SK-MEL-5 (cell line): ENCODE measurements at places on chromosomes 6 and 20. TPM values are rescaled to one million over a fixed set of nuclear protein-coding genes. Genes with fewer than 3 reads are reported as not detected.

TGM2 gene
- total RNA-seq = 5.6 and 7.0 TPM in 2 replicates

BTNL2 gene
- total RNA-seq = not detected in 2 replicates

CNKSR3 gene
- 6.7 and 8.3 TPM in 2 replicates for total RNA-seq

PBOV1 gene
- total RNA-seq = not detected in 2 replicates

SYCP2 gene
- 3.9 and 4.9 TPM in 2 replicates for total RNA-seq

LHFPL5 gene
- not detected in 2 replicates for total RNA-seq

TP53INP2 gene
- 6.5 TPM in 2 replicates for total RNA-seq

OPRM1 gene
- not detected in 2 replicates for total RNA-seq

ATP6V1G2 gene
- total RNA-seq = 0.32 and 0.45 TPM in 2 replicates

CFAP61 gene
- 39.3 and 54.6 TPM in 2 replicates for total RNA-seq

TRDN gene
- total RNA-seq = not detected in 2 replicates

CDK5RAP1 gene
- total RNA-seq = 31.4 and 38.1 TPM in 2 replicates

BMP2 gene
- total RNA-seq = 0.05 and 0.26 TPM in 2 replicates

SYCP2L gene
- total RNA-seq = 5.6 and 6.2 TPM in 2 replicates

FAM110A gene
- total RNA-seq = 2.6 and 3.3 TPM in 2 replicates

FAM217A gene
- not detected in 2 replicates for total RNA-seq

GRCh38 chr6:125230674-125231073, 71.1 kb downstream of the HDDC2 start:
- DNase-seq = no peak

GRCh38 chr6:62707156-62707555, 421.1 kb upstream of the KHDRBS2 start:
- peak; percentile 1 for DNase-seq

GRCh38 chr6:127924440-127924839, 23.6 kb upstream of the THEMIS start:
- no peak for DNase-seq

DNA sequence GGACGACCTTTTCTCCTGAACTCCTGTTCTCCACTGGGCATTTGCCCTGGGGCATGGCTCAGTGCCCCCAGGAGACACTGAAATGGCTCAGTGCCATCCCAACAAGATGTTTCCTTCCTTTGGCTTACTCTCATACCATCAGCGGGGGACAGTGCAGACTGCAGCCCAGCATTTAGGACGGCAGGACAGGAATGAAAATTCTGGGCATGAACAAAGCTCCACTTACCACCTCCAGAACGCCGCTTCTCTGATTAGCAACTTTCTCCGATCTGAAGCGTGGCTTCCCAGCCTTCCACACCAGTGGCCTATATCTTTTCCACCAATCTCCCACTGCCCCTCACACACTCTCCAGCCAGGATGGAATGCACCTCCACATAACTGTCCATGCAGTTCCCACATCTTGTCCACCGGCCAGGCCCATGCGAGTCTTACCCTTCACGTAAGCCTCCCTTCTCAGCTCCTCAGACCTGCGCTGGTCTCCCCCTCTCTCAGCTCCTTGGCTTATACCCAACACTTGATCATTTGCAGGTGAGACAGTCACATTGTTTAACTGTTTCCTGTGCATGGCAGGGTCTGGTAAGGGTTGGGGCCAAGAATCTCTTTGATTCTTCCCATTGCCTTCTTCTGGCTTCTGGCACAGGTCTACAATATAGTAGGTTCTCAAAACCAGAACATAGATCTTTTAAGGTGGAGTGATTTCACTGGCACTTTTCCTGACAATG, 114.5 kb downstream of the FYN start:
- DNase-seq = peak; percentile 1

DNA sequence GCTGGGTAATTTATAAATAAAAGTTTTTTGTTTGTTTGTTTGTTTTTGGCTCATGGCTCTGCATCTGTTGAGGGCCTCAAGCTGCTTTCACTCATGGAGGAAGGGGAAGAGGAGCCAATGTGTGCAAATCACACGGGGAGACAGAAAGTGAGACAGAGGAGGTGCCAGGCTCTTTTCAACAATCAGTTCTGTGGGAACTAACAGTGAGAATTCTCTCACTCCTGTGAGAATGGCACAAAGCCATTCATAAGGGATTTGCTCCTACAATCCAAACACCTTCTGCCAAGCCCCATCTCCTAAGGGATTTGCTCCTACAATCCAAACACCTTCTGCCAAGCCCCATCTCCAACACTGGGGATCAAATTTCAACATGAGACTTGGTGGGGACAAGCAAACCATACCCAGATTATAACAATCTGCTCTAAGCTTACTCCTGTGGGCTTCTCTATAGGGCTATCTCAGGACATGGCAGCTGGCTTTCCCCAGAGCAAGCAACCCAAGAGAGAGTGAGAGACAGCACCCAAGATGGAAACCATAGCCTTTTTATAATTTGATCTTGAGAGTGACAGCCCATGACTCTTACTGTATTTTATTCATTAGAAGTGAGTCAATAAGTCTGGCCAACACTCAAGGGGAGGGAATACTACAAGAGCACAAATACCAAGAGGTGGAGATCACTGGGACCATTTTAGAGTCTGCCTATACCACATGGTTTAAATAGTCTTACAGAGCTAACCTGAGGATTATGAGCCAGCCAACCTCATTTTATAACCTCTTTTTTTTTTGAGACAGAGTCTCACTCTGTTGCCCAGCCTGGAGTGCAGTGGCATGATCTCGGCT, 22.8 kb upstream of the LRRC1 start:
- DNase-seq = no peak

GRCh38 chr6:160221423-160221822, 37.2 kb downstream of the SLC22A2 start:
- peak; percentile 22 for DNase-seq

GRCh38 chr6:467671-468082, 76.1 kb downstream of the IRF4 start:
- DNase-seq = no peak

- no peak for DNase-seq
Observed at GRCh38 chr6:9225441-9225871, 790.1 kb upstream of the SLC35B3 start.

- DNase-seq = no peak
Observed at GRCh38 chr6:30747902-30748769, 3.8 kb upstream of the IER3 start.

GRCh38 chr20:60395991-60396390, 437.8 kb downstream of the CDH26 start:
- no peak for DNase-seq

DNA sequence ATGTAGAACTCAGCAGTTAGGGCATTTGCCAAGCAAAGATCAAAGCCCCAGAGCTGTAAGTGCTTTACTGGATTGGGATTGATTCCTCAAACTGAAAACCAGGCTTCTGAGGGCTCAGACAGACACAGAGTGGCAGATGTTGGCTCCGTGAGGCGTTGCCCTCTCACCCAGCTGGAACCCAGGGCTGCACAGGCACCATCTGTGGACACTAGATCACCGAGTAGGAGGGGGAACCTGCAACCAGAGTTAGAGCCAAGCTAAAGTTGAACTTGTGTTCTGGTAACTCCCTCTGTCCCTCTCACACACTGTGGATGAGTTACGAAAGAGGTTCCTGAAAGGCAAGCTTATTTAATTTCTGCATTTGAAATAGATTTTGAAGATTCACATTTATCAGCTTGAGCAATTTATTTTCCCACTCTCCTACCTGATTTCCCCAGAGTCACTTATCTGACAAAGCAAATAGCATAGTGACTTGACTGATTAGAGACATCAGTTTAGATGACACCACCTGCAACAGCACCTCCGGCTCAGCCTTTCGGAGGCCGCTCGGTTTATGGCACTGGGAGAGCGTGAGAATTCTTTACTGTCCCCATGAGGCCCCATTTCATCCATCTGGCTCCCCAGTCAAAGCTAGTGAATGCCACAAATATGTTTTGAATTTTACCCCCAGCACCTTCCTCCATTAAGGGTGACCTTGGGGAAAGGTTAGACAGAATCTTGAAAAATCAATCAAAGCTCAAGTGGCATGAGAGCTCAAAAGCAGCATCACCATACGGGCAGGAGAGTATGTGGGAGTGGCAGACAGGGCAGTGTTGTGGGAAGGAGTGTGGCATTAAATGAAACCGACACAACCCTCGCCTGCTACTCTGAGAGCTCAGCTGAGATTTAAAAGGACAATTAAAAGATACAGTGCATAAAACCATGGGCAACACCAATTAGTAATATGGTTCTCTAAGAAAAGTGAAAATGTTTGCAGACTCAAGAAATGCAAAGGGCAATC, 48.5 kb downstream of the RPF2 start:
- DNase-seq = no peak

- DNase-seq = no peak
Observed at GRCh38 chr6:108661430-108661829, 100.7 kb downstream of the FOXO3 start.

GRCh38 chr6:72861935-72862432, 240.1 kb downstream of the KCNQ5 start:
- no peak for DNase-seq

- DNase-seq = peak; percentile 19
Observed at GRCh38 chr20:47133809-47134456, 222.6 kb downstream of the ZMYND8 start.

DNA sequence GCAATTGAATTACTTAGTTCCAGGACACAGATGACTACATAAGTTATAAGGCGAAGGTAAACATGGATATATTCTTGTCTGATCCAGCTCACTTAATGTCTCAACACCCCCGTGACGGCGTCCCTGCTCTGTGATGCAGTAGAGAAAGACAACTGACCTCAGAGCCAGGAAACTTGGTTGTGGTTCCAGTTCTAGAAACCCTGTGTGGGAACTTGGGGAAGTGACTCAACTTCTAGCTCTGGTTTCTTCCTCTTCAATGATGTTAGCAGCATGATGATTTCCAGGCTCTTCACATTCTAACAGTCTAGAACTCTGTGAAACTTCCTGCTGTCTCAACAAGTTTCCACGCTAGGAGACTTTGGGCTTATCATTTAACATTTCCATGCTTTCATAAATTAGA, 18.4 kb downstream of the LAMA4 start:
- no peak for DNase-seq

- no peak for DNase-seq
Observed at GRCh38 chr6:74991573-74992332, 214.1 kb downstream of the COL12A1 start.

- no peak for DNase-seq
Observed at GRCh38 chr6:158324136-158324535, 11.9 kb downstream of the TULP4 start.

GRCh38 chr6:3825851-3826581, 23.2 kb upstream of the FAM50B start:
- DNase-seq = peak; percentile 80

DNA sequence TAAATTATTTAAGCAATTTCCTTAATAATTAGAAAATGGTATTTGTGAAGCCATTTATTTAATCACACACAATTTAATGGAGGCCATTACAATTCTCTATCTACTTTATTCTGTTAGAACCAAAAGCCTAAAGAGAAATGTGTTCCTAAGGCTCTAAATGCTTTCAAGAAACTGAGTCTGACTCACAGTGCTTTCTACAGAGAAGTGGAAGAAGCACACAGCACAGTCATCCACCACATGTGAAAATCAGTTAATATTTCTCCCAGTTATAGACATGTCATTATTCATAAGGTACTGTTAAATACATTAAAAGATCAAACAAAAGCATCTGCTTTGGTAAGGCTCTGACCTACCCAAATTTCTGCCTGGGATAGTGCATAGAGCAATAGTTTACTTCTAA, 214.4 kb downstream of the ALDH8A1 start:
- no peak for DNase-seq

- DNase-seq = no peak
Observed at GRCh38 chr20:46216770-46217464, 91.4 kb downstream of the CDH22 start.

GRCh38 chr6:7671581-7671980, 54.3 kb upstream of the BMP6 start:
- no peak for DNase-seq

- no peak for DNase-seq
Observed at GRCh38 chr20:24453869-24454268, 15.6 kb upstream of the SYNDIG1 start.

DNA sequence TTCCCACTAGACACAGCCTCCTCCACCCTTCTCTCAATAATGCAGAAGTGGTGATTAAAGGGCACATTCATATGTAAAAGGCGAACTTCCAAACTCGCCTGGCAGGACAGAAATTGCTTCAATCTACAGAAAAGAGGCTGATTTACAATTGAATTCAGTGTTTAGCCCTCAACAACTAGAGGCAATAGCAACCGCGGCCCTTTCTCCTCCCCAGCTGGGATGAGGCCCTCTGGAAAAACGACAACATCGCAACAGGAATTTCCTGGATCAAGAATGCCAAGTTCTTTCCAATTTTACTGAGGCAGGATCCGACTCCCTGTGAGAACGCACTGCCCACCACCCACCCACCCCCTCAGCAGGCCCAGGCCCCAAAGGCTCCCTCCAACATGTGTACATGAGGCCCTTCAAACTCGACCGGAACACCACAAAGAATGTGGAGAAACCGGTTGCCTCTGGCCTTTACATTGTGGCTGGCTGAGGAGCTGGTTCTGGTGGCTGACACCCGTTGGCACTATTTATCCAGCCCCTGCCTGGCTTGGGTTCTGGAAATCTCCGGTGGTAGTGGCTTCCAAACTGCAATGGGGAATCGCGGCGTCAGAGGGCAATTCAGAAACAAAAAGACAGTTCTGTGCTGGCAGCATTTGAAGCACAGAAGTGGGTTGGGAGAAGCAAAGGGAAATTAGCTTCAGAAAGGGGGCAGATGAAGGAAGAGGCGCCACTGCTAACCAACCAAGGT, 36.8 kb downstream of the ZMYND8 start:
- peak; percentile 27 for DNase-seq

- no peak for DNase-seq
Observed at GRCh38 chr6:27471365-27472115, 1.4 kb downstream of the ZNF184 start.
